ENCODE measurements at places on chromosomes 4 and X.

GRCh38 chr4:8552024-8552423, 28.2 kb upstream of the GPR78 start:
- no peak for DNase-seq

- DNase-seq = no peak
Observed at GRCh38 chr4:85050736-85051135, 84.2 kb upstream of the WDFY3 start.

GRCh38 chr4:80266253-80266901, at the start of gene FGF5:
Gene FGF5 (plus strand): TSS chr4:80266664. CDS start chr4:80266825, 161 bp downstream.
- DNase-seq = no peak

DNA sequence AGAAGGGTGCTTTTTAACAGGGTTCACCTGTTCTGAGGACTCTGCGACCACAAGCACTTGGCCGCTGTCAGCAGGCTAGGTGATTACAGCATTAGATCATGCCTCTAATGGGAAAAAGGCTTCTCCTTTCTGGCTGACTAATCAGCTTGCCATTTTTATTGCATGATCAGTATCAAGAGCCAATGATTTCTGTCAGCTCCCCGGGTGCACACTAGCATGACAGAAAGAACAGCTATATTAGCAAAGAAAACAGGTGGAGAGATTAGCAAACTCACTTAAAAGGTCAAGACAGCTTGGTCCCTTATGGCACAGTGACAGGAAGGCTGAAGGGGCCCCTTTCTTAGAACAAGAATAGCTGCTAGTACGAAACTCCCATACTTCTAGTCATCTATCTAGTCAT, 170.0 kb downstream of the SMIM20 start:
- no peak for DNase-seq

- no peak for DNase-seq
Observed at GRCh38 chr4:112978691-112979472, 70.6 kb upstream of the ANK2 start.

DNA sequence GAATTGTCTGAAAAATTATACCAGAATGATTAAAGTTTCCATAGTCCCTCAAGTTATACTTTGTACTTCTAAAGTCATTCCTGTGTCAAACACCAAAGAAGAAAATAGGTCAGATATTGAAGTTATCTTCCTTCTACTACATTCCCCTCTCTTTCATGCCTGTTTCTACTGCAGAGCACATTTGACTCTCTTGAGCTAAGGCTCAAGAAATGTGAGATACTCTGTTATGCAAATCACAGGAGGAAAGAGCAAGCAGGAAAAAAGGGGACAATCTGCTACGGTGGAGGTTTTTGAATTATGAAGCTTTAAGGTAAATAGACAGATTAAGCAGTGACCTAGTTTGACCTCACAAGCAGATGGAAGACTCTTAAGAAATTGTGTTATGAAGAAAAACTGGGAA, 198.9 kb upstream of the LDB2 start:
- DNase-seq = no peak

DNA sequence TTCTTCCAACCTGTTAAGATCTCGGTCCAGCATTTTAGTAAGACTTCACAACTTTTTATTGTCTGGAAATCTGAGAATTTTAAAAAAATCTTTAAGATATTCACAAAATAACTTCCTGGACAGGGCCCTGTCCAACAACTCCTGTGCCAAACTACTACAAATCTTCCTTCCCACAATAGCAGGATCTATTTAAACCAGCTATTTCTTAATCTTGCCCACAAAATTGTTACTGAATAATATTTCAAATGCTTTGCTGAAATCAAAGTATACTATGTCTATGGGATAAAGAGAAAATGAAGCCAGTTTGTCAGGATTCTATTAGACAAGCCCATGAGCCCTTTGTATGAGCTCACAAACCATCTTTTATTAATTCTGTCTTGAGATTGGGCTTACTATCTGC, 104.1 kb upstream of the DDIT4L start:
- DNase-seq = no peak

DNA sequence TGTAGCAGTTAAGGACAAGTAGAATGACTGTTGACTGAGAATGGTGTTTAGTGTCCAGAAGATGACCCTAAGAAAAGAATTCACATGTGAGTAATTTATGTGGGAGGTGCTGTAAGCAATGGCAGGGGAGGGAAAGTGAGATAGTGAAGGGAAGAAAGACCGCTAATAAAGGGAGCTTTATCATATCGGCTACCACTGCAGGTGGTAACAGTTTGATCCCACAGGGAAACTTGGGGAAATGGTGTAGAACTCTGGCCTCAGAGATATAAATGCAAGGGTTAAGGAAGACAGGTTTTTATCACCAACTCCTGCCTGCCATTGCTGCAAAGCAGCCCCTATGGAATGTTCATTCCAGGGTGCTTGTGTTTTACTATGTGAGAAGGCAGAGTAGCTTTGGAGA, 489.6 kb downstream of the STPG2 start:
- DNase-seq = no peak

DNA sequence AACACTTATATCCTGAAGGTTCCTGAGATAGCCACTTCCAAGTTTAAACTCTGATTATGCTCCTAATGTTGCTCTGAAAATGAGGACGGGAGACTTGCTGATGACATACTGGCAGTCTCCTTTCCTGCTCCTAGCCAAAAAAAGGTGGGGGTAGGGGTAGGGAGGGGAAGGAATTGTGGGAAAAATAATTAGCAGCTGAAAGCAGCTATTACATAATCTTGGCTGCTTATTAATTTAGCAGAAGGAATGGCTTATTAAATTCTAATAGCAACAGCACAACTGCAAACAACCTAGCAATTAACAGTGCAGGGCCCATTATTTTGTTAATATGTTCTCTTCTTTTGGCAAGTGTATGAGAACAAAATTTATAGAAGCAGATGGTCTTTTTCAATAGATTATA, 2.0 kb upstream of the AP1S2 start:
- no peak for DNase-seq
